ENCODE measurements at places on chromosomes 4 and X.

DNA sequence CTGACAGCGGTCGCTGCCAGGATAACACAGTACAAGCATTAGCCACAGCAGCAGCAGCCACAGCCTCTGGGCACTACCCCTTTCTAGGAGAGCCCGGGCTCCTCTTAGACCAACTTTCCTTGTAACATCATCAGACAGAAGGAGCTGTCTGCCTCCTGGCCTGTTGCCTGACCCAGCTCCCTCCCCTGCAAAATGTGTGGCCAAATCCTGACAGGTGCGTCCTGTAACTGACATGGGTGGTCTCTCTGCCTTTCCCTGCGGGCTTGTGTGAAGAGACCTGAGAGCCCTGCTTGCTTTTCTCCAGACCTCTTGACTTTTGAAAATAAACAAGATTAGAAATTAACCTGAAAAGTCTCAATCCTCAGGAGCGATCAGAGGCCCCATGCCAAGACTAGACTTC is 824.9 kb downstream of the RAPGEF2 start:
- DNase-seq, result no peak

DNA sequence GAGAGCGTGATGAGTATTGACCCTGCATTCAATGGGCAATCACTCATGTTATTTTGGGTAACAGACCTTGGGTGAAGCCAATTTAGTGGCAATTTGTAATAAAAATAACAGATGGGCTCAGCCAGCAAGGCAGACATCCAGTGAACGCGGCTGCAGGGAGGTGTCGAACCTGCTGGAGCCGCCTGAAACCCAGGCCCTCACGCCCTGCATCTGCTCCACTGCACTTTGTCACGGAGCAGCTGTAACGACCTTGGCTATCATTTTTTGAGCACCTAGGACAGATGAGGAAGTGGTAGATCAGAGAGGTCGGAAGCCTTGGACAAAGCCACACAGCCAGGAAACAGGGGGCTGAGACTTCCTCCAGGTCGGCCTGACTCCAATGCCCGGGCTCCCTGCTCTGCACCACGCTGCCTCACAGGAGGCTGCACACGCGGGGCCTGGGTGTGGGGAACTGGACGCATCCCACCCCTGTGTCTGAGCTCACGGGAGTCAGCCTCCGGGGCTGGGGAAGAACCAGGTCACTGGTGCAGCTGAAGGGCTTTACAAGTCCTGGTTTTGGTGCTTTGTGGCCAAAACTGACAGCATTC is 19.4 kb downstream of the HMX1 start:
- DNase-seq, result no peak

GRCh38 chr4:131488772-131489171 is 1660.3 kb upstream of the PCDH10 start:
- DNase-seq, result no peak

DNA sequence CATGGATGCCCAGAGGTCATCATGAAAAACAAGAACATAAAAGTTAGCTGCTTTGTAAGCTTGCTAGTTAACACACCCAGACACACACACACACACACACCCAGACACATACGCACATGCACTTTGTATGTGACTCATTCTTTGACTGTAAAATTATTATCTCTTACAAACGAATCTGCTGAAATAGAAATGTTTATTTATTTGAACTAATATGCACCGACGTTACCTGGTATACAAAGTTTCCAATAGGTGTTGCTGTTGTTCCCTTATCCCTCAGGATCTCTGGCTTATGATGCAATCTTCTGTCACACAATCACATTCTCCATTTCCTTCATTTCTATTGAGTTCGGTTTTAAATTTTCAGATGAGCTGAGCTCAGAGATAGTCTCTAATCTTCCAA is 209.3 kb downstream of the PTTG2 start:
- DNase-seq, result no peak

- DNase-seq, result no peak
These were observed 29.1 kb downstream of the NELFA start for GRCh38 chr4:1979477-1980196.

GRCh38 chr4:105246712-105247111 is 100.0 kb downstream of the TET2 start:
- DNase-seq, result no peak

- no peak for DNase-seq
These were observed 332.5 kb downstream of the GRID2 start for GRCh38 chr4:92636038-92636806.

- DNase-seq, result no peak
These were observed 297.5 kb downstream of the NAF1 start for GRCh38 chr4:162869157-162869556.

DNA sequence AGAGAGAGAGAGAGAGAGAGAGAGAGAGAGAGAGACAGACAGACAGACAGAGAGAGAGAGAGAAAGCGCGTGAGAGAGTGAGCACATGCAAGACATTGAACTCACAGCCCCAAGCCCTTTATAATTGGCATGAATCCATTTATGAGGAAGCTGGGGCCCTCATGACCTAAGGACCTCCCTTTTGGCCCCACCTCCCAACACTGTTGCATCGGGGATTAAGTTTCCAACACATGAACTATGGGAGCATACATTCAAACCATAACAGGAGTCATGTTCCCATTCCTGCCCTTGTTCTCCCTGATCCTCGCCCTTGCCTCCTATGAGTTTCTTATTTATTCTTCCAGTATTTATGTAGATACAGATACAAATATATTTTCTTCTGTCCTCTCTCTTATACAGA is 269.8 kb upstream of the ARX start:
- DNase-seq, result no peak

GRCh38 chr4:42541647-42542046 is 115.3 kb downstream of the ATP8A1 start:
- no peak for DNase-seq

DNA sequence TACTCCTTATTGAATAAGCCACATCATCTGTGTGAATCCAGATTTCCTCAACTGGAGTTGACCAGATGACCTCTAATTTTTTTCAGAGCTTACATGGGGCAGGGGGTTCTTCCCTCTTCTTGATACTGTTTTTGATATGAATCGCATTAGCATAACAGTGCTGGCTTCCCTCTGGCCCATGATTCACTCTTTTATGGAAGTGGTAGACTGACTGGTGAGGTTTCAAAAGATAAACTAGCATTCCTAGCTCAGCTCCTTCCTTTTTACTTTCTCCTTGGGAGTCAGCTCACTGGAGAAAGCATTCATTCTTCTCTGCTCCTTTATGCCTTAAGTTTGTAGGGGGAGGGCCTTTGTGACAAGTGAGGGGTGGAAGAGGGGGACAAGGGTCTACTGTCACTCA is 161.0 kb upstream of the FGF13 start:
- DNase-seq, result no peak

DNA sequence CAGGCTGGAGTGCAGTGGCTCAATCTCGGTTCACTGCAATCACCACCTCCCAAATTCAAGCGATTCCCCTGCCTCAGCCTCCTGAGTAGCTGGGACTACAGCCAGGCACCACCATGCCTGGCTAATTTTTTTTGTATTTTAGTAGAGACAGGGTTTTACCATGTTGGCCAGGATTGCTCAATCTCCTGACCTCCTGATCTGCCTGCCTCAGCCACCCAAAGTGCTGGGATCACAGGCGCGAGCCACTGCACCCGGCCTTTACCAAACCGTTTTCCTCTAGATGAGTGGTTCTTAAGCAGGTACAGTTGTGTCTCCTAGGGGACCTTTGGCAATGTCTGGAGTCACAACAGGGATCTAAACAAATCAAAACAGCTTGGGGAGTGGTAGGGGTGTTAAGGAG is 11.6 kb downstream of the AMELX start:
- DNase-seq, result no peak
